ENCODE measurements at places on chromosomes 3 and 15. TPM values are rescaled to one million over a fixed set of nuclear protein-coding genes. Genes with fewer than 3 reads are reported as not detected.

The GOLGA8H gene
- total RNA-seq: not detected

- DNase-seq: no peak
Observed at GRCh38 chr15:71160976-71161375, 45.7 kb downstream of the THSD4 start.

DNA sequence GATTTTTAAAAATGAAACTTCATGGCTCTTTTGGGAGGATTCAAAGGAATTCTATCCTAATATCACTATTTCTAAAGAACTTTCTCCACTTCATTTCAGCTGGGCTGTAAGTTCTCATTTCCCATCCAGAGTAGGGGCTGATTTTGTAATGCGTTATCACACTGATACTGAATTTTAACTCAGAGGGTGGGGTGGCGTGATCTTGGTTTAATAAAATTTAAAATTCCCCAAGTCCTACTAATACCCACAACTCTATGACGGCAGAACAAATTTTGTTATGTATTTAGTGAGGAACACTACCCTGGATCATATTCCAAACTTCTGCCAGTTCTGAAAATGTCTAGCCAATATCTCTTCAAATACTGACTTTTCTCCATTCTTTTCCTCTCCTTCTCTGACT, 92.7 kb downstream of the ASB7 start:
- DNase-seq: no peak

DNA sequence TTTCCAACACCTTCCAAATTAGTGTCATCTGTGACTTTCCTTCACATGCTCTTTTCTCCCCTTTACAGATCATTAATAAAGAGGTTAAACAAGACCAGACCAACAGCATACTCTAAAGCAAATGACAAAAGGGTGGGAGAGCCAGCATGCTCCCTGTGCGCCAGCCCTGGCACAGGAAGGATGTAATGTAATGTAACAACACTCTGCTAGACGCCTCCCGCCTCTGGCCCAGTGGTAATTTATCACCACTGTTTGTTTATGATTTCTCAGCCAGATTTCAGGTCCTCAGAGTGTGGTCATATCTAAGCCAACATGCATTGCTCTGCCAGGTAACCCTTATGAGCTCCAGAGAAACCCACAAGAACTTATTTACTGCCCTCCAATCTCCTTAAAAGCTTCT, 189.5 kb upstream of the WNT5A start:
- no peak for DNase-seq

DNA sequence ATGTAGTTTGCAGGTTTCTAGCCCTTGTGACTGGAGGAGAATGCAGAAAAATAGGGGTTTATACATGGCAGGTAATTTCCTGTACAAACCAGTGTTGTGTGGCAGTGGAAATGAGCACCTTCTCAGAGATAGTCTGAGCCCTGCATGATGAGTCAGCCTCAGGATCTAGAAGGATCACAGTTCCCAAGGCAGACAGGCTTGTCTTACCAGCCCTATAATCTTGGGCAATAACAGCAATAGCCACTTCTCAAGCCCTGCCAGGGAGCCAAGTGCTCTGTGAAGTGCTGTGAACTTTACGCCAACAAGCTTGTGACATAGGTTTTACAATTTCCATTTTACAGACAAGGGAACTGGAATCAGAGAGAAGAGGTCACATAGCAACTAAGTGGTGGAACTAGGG, 89.4 kb downstream of the CD47 start:
- DNase-seq: peak; percentile 57

The HTR3E gene
- total RNA-seq: not detected

The CYP19A1 gene
- not detected for total RNA-seq

DNA sequence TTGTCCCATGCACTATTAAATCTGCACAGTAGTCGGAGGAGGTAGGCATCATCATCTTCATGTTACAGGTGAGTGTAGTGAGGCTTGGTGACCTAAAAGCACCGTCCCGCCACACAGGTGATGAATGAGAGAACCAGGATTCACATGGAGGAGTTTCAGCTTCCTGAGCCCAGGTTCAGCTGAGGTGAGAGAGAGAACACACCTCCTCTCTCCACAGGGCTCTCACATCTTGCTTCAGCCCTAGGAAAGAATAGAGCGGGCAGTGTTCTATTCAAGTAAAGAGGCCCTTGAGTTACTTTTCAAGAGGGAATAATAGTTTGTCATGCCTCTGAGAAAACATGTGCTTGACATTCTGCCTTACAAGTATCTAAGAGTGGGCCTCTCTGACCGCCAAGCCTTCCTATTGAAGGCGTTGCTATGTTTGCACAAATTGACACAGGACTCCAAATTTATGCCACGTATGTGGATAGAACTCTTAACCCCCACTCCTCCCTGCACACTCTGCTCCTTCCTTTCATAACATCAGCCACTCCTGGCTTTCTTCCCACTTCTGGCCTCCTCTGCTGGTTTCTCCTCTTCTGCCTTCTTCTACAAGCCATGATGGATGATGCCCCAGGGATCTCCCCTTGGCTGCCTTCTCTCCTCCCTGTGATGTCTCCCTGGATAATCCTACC, 138.3 kb upstream of the ABHD17C start:
- no peak for DNase-seq

The GMNC gene
- total RNA-seq: 0.55 TPM

The CDHR4 gene
- total RNA-seq: not detected

DNA sequence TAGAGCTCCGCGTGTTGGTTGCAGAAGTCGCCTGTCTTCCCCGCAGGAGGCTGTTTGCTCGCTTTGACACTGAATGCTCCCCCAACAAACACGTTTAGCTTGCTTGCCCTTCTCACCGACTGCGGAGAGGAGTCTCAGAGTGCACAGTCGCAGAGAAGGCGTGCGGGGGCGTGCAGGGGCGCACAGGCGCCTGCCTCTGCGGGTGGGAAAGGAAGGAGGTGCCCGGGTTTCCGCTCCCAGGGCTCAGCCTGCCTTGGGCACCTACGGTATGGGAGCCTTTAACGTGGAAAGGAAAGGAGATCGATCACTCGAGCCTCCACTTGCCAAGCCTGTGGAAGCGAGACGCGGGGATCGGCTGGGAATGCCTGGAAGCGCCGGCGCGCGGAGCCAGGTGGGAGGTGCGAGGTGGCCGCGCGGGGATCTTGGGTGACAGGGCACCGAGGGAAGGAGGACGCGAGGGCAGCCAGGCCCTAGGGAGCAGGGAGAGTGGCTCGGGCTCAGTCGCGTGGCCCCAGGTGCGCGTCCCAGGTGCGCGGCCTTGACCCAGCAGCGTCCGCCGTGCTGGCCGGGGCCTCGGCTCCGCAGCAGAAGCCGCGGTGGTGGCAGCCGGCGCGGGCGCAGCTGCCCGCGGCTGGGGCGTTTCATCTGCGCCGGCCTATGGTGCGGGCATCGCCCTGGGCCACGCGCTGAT, at the start of gene FAN1:
Gene FAN1 (plus strand): TSS at position 419 of the 691 bp plus-strand sequence. CDS start 749 bp downstream, outside the sequence.
- DNase-seq: peak; percentile 94

DNA sequence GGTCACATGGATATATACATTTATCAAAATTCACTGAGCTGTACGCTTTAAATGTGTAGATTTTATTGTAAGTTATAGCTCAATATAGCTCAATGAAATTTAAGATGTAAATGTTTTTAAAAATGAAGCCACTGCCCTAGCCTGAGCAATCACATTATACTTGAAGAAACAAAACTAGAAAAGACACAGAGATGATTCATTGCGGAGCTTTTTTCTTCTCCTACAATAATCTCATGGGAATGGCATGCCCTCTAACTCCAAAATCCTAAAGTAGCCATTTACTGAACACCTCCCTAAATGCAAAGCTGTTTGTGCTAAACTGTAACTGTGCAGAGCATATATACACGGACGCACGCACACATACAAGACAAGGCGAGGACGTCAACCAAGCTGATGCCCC, 84.2 kb downstream of the MYO9A start:
- no peak for DNase-seq

GRCh38 chr3:128075522-128076482, 23.6 kb downstream of the SEC61A1 start:
- peak; percentile 88 for DNase-seq

- DNase-seq: peak; percentile 8
Observed at GRCh38 chr15:71752604-71753289, 57.6 kb upstream of the NR2E3 start.

The CHRNA5 gene
- total RNA-seq: 33.6 TPM
